ENCODE measurements at places on chromosomes 11 and 22.

- no peak for DNase-seq
Observed at GRCh38 chr22:42912059-42912458, 55.0 kb upstream of the ARFGAP3 start.

- DNase-seq, result no peak
Observed at GRCh38 chr11:117874253-117874909, 2.1 kb downstream of the FXYD6 start.

GRCh38 chr11:6260207-6260726, 629 bp downstream of the CCKBR start:
- DNase-seq, result no peak

DNA sequence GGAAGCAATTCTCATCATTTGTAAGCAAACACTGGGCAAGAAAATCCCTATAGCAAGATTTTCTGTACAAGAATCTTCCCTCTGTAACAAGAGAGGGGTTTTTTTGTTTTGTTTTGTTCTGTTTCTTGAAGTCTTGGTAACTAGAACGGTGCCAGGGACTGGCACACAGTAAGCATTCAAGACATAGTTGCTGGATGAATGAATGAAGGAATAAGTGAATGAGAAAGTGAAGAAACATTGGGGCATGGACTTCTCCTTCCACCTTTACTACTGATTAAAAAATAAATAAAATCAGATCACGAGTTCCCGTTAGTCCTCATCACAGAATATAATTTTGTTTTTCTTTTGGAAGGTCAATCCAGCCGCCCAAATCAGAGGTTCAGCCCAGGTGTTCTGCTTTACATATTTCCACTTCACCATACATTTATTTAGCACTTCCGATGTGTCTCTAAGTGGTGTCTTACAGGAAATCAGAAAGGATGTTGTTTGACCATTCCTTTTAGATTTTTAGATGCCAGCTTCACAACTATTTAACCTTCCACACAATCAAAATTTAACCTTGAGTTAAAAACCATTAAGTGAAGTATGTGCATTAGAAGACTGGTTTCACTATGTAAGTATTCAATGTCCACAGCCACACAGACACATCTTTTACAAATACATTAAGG, 281.2 kb downstream of the CADM1 start:
- no peak for DNase-seq

DNA sequence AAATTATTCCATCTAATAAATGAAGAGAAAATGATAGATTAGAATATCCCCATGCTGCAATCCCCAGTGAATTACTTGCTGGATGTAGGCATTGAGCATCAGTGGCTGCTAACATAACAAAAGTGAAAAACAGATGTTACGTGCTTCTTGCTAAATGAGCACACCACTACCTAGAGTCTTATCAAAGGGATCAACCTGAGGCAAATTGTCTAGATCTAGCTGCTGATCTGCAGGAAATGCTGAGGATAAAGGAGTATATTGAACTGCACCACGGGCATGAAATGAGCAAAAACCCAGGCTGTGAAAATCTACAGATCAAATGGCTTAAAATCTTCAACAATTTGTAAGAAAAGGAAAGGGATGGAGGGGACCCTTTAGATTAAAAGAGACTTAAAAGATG, 45.3 kb upstream of the SCUBE2 start:
- DNase-seq, result no peak

GRCh38 chr11:103537904-103538502, 428.8 kb downstream of the DYNC2H1 start:
- no peak for DNase-seq

DNA sequence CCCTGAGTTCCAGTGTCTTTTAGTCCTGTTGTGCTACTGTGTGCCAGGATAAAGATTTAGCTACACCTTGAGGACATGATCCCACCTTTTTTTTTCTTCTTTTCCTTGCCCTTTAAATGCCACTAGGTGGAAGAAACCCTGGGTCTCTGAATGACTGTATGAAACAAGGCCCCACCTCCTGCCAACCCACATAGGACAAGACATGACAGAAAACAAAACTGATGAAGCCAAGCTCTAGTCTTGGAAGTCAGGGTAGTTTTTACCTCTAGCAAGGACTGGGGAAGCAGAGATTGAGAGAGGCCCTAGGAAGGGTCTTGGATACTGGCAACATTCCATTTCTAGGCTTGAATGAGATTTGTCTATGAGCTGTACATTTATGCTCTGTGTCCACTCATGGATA, 410.7 kb downstream of the MIAT start:
- DNase-seq, result no peak

DNA sequence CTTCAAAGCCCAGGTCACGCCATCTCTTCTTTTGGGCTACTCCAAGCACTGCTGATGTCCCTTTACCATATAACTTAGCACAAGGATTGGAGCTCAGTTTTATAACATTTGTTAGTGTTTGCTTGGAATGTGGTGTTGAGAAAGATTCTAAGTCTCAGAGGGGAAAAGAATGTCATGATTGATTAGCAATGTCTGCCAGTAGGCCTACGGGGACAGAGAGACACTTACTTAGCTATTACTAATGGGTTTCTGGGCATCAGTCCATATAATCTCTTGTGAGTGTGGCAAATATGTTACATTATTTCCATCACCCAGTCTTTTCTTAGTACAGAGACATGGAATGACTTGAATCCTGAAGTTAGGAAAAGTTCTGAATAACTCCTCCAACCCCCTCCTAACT, 75.4 kb upstream of the FSHB start:
- no peak for DNase-seq

DNA sequence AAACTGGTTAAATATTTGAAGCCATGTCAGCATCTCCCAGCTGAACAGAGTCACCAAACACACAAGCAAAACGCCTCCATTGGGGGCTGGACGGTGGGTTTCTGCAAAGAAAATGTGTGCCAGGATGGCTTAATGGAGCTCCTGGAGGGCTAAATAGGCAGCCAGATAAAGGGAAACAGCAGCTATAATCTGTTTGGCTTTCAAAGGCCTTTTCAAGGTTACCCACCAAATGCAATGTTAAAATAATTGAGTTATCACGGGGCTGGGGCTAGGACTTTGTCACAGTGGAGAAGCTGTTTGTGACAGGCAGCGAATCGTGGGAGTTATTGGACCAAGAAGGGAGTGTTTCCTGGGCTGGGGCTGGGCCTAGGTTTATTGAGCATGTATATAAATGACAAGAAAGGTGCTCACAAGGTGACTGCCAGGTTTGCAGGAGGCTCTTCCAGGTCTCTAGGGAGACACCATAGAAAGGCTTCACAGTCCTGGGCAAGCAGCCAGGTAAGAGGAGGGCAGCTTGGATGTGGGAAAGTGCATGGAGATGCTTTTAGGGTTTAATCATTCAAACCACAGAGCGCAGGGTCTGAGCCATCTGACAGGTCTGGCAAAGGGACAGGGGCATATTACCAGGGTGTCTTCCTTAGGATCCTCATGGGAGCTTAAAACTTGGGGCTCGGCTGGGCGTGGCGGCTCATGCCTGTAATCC, 28.3 kb downstream of the GRIK4 start:
- DNase-seq, result no peak

GRCh38 chr11:117795638-117796455, 1.2 kb downstream of the DSCAML1 start:
- peak; percentile 23 for DNase-seq

DNA sequence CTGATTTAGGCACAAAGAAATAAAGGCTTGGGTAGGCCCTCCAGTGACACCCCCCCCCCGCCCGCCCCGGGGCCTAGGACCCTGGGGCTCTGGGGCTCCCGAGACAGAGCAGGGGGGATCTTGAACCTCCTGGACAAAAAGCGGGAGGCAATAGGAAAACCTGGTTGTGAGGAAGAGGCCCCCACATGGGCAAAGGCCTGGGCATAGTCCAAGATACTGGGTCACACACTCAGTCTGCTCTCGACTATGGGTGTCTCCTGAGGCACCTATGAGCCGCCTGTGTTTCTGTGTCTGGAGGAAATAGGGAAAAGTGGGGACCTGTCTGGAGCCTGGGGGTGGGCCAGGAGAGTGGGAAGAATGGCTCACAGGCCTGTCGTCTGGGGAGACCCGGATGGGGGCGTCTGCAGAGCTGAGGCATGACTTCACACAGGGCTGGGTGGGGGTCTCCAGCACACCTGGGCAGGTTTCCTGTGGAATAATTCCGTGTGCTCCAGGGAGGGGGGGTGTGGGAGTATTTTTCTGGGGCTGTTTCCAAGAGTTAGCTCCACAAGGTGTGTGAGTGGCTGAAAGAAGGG, 2.4 kb upstream of the MN1 start:
- no peak for DNase-seq

DNA sequence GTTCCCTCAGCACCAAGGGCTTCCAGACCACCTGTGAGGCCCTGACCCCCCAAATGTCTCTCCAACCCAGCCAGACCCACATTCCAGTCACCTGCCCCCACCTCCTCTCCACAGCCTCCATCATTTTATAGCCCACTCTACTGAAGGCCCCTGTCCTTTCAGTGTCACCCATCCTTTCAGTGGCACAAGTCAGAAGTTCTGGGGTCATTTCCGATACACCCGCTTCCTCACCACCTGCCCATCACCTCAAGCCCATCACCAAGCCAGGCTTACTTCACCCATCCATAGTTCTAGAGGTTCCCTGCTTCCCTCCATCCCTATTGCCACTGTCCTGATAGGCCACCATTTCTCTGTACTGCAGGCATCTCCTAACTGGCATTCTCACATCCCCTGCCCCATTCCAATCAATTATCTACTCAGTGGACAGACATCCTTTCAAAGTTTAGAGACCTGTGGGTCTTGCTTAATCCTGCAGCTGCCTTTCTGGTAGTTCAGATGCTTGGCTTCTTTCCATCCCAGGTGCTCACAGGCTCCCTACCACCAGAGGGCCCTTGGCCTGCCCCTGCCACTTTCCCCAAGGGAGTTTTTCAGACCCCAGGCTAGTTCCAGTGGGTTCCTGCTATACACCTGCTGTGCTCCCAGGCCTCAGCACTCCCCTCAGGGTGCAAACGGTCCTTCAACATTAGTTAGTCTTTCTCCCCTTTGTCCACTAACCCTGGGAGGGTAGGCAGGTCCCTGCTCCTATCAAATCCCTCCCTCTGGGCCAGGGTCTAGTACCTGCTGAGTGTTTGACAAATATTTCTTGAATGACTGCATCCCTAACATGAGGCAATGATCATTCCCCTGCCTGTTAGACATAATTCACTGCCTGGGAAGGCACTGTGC, 7.6 kb downstream of the KCNQ1OT1 start:
- peak; percentile 8 for DNase-seq

- DNase-seq, result no peak
Observed at GRCh38 chr11:70068950-70069349, 9.2 kb upstream of the ANO1 start.

DNA sequence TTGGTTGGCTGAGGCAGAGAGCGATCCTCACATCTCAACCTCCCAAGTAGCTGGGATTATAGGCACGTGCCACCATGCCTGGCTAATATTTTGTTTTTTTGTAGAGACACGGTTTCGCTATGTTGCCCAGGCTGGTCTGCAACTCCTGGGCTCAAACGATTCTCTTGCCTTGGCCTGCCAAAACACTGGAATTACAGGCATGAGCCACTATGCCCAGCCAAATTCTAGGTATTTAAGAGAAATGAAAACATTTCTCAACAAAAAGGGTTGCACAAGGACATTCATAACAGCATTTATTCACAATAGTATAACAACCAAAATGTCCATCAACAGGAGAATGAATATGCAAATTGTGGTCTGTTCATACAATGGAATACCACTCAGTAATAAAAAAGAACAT, 31.7 kb upstream of the RBX1 start:
- DNase-seq, result no peak

DNA sequence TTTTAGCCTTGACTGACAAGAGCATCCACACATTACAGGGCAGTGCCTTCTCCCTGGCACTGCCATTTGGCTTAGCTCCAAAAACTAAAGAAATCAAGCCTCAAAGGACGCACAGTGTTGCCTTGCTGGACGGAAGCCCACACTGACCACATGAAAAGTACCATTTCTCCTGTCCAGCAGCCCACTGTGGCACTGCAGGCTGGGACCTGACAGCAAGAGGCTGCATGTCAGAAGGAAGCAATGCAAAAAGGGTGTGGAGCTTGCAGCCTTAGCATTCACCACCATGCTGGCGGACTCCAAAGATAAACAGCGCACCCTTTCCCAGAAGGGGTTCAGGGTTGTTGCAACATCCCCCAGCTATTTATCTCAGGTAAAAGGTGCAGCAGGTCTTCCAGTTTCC, 109.3 kb upstream of the BMAL1 start:
- no peak for DNase-seq

DNA sequence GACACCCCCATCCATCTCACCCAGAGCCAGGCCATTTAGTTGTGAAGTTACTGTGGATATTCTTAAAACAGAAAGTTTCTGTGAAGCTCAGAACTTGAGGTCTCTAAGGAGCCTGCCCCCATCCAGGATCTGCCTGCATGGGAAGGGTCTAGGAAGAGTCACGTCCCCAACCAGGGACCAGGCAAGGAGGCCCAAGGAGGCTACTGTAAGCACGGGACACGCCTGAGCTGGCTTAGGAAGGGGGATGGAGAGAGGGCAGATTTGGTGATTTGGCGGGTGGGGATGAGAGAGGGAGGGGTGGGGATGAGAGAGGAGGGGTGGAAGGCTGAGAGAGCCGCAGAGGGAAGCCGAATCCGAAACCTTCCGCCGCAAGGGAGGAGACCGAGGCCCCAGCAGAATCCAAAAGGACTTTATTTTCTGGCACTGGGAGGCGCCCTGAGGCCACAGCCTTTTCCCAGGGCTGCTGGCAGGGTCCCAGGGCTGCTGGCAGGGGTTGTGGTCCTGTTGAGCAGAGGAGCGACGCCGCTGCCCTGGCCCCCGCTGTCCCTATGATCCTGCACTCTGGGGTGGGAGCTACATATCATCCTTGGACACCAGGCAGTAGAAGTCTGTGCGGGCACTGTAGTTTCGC, 9.4 kb downstream of the SIGIRR start:
- no peak for DNase-seq

DNA sequence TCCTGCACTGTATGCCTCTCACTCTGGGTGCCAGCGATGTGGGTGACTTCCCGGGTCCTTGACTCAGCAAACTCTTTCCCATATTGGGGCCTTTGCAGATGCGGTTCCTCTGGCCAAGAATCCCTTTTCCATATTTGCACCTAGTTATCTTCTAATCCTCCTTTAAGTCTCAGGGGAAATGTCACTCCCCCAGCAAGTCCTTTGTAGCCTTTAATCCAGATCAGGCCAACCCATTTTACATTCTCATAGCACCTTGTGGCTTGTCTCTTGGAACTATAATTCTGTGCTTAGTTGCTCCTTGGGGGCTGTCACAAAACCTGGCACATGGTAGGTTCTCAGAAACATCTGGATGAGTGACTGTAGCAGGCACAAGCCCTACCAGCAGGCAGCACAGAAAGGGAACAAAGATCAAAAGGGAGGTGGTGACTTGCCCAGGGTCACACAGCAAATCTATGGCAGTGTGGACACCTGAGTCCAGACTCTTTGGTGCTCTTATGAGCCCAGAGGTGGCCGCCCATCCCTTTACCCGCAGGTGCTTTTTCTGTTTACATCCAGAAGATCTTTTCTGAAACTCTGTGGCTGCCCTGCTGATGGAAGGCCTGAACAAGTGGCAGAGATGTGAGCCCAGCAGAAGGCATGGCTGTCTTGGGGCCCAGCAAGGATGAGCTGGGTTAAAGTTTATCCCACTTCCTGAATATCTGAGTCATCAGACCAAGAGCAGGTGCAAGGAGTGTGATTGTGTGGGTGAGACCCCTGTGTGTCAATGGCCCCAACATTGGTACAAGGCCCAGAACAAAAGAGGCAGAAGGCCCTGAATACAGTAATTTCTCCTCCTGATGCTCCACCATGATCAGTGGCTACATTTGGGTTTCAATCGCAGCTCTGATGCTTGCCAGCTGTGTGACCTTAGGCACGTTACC, 78.6 kb upstream of the GRK3 start:
- no peak for DNase-seq

All from activated T-cell treated with anti-CD3 and anti-CD28 coated beads, Interleukin-2, amount 50 U/mL, for 1 hour (primary cell).